ENCODE measurements at places on chromosomes 5 and 9. TPM values are rescaled to one million over a fixed set of nuclear protein-coding genes. Genes with fewer than 3 reads are reported as not detected.

IPO11 gene
- total RNA-seq = 22.9 TPM

- H3K4me3 ChIP-seq = no peak overlapping the region
- DNase-seq = no peak
- H3K27me3 ChIP-seq = no peaks in the 10 kb centered on the region
- no peaks in the 10 kb centered on the region for H3K36me3 ChIP-seq
- H3K27ac ChIP-seq = no peak overlapping the region
- H3K4me1 ChIP-seq = peaks cover 6% of the 10 kb centered on the region
These were observed 69.8 kb downstream of the ICE1 start for GRCh38 chr5:5492087-5492933.

DNA sequence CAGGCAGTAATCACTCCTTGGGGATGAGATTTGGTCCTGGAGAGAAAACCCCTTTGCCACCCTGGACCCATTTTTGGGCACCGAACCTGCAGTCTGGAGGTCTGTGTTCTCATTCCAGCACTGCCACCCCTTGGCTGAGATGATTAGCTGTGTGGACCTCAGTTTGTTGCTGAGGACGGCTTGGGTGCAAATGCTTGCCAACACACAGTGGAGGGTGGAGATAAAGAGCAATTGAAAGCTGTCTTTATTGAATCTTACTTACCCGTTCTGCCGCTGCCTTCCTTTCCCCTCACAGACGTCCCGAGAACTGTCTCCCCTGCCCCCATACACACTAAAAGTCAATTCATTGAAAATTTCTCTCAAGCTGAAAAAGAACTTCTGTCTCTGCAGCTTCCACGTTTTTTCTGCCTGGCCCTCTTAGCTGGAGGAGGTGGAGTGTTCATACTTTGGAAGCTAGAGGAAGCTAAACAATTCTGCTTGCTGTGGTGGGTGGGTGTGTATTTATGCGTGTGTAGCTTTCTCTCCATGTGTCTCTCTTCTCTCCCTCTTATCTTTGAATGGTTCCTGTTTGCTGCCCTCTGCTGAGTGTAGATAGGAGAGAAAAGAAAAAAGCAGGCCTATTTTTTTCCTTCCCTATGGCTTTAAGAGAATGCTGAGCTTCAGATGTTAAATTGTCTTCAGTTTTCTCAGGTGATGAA, 6.6 kb downstream of the GALNT10 start:
- no peak for DNase-seq
- H3K4me1 ChIP-seq = peaks cover 46% of the 10 kb centered on the region
- H3K36me3 ChIP-seq = no peaks in the 10 kb centered on the region
- H3K27me3 ChIP-seq = no peaks in the 10 kb centered on the region

BDP1 gene
- total RNA-seq = 17.0 TPM

GRCh38 chr9:16485160-16485559, 385.3 kb downstream of the BNC2 start:
- DNase-seq = no peak
- H3K27me3 ChIP-seq = no peaks in the 10 kb centered on the region
- H3K36me3 ChIP-seq = no peaks in the 10 kb centered on the region
- H3K27ac ChIP-seq = no peak overlapping the region

SH3RF2 gene
- 1.1 TPM for total RNA-seq

BHMT2 gene
- 31.2 TPM for total RNA-seq

GRCh38 chr5:108672639-108673038, 75.1 kb upstream of the FER start:
- H3K4me1 ChIP-seq = no peaks in the 10 kb centered on the region
- H3K36me3 ChIP-seq = no peaks in the 10 kb centered on the region
- H3K27ac ChIP-seq = no peak overlapping the region
- DNase-seq = no peak

DNA sequence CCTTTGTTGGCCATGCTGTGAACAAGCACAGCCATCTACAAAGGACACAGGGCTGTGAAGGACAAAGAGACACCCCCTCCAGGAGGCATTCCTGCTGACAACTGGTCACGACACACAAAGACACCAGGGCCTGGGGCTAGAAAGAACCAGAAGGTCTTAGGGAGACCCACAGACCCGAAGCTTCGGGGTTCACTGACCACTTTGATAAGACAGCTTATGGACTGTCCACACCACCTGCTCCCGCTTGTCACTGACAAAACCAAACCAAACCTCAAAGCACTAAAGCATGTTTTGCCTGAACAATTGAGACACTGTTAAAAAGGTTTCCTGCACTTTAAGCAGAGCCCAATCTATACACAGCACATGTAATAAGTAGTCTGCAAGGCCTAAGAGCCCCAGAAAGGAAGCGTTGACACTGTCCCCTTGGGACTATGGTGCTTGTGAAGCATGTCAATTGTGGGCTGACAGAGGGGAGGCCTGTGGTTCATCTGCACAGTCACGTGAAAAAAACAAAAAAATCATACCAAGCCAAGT, 185.0 kb downstream of the GAPVD1 start:
- H3K4me3 ChIP-seq = no peak overlapping the region
- H3K27me3 ChIP-seq = no peaks in the 10 kb centered on the region
- no peak for DNase-seq
- peaks cover 8% of the 10 kb centered on the region for H3K36me3 ChIP-seq
- H3K4me1 ChIP-seq = no peaks in the 10 kb centered on the region

DNA sequence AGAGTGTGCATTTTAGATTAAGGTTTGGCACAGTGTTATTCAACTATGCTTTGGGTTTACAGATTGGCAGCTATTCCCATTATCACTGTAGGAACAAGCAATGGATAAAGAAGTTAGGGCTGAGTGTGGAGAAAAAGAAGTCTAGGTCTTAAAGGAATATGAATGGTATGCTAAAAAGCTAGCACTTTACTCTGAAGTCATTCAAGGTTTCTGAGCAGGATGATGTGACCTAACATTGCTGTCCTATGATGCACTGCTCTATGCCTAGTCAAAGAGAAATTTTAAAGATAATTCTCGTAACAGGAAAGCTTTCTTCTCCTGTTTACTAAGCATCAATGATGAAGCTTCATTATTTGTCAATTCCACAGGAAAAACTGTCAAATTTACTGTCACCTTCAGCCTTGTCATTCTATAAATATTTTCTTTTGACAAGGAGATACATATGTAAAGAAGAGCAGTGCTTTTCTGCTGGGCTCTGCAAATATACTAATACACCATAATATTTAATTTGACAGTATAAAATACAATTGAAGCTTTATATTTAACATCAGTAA, 476.1 kb upstream of the PTPRD start:
- H3K36me3 ChIP-seq = no peaks in the 10 kb centered on the region
- no peak overlapping the region for H3K27ac ChIP-seq

- H3K27ac ChIP-seq = no peak overlapping the region
- H3K36me3 ChIP-seq = no peaks in the 10 kb centered on the region
- no peaks in the 10 kb centered on the region for H3K27me3 ChIP-seq
These were observed 643.7 kb downstream of the TLE1 start for GRCh38 chr9:81045658-81046057.

DNA sequence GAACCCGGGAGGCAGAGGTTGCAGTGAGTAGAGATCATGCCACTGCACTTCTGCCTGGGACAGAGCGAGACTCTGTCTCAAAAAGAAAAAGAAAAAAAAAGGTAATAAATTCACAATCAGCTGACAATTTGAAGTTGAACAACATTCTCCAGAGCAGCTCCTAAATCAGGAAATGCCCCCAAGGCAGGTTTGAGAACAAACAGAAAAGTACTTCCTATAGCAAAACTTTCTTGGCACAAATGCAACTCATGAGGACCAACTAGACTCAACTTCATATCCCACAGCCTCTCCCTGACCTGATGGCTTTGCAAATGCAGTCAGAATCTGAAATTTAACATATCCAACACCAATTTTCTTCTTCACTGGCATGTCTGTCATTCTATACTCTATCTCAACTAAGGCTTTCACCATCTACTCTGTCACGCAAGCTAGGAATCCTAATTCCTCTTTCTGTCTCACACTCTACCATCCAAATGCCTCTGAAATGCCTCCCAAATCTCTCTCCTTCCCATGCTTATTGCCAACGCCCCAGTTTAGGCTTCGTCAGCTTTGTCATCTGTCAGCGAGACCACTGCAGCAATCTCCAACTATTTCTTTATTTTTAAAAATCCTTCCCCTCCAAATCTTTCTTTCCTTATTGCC, 113.3 kb downstream of the MAPKAP1 start:
- no peak overlapping the region for H3K4me3 ChIP-seq
- H3K27ac ChIP-seq = no peak overlapping the region
- no peak for DNase-seq
- H3K36me3 ChIP-seq = no peaks in the 10 kb centered on the region

DNA sequence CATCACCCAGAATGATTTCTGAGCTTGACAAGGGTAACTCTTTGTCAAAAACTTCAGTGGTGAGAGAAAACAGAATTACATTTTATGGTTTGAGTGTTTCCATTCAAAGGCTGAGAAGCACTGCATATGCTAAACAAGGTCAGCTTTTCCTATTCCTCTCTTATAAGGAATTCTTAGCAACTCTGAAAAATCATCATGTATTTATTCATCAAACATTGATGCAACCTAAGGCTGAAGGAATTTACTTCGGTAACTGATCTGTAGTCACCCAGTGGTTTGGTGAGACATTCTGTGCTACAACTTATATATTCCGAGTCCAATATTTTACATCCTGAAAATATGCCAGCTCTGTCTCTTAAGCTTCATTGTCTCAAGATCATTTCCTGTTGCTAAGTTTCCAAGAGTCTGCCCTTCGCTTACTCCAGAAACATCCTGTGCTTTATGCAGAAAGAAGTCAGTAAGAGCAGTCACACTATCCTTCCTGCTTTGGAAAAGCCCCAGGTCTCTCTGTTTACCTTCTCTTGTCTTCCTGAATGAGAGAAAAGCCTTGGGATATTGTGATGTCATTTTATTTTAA, 176.6 kb upstream of the TBCA start:
- H3K4me1 ChIP-seq = no peaks in the 10 kb centered on the region
- no peak overlapping the region for H3K4me3 ChIP-seq
- no peak for DNase-seq
- peaks cover 6% of the 10 kb centered on the region for H3K27me3 ChIP-seq
- no peaks in the 10 kb centered on the region for H3K36me3 ChIP-seq

DNA sequence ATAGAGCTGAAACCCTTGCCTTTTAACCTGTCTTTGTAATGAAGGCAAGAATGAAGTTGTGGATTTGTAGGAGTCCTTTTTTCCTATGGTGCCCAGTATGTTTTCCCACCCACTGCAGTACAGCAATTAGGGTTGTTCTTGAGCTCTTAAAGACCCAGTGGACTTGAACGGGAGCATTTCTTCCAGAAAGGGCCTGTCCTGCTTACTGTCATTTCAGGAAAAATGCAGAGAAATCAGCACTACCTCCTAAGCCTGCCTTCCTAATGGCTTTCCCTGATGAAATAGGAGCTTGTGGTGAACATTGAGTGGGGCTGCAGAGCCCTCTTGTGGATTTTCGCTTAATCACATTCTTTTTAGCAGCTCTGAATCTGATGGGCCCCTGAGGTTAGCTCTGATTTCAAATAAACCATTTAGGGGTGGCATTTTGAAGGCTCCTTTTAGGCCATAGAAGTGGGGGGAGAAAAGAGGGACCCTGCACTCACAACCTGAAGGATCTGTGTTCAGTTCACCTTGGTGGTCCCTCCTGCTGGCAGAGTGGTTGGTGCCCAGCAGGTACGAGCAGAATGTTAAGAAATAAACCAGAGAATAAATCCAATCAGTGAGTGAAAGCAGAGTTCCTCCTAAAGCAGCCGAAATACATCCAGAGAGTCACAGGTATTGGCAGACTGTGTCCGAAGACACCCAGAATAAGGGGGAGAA, 188.0 kb upstream of the KLF9 start:
- peak; percentile 89 for DNase-seq
- no peaks in the 10 kb centered on the region for H3K27me3 ChIP-seq
- no peak overlapping the region for H3K4me3 ChIP-seq
- H3K27ac ChIP-seq = peak overlapping the region; percentile 66

GRCh38 chr9:135408476-135409254, 70.9 kb upstream of the PPP1R26 start:
- no peaks in the 10 kb centered on the region for H3K4me1 ChIP-seq
- no peak overlapping the region for H3K4me3 ChIP-seq
- H3K36me3 ChIP-seq = no peaks in the 10 kb centered on the region
- DNase-seq = no peak

DNA sequence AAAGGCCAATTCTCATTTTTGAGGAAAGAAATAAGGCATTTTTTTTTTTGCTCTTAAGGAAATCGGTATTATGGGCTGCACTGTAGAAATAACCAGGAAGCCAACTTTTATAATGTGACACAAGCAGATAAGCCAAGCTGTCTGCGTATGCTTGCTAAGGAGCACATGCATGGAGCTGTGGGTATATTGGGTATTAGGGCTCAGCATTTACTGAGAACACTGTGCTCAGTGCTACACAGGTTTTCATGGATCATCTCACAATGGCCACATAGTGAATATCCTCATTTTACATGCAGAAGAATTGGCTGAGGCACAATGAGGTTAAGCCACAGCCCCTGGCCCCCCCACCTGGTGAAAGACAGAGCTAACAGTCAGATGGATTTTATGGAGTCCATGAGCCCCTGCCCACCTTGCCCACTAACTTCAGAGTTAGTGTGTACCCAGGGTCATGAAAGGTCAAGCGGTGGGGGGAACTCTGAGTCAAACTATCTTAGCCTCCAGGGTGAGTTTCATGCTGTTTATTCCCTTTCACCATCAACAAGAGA, 204.8 kb downstream of the SPATA31A6 start:
- no peak overlapping the region for H3K4me3 ChIP-seq
- H3K27me3 ChIP-seq = no peaks in the 10 kb centered on the region
- H3K4me1 ChIP-seq = no peaks in the 10 kb centered on the region
- H3K36me3 ChIP-seq = no peaks in the 10 kb centered on the region

GRCh38 chr9:105637787-105638395, 24.4 kb upstream of the TAL2 start:
- no peak overlapping the region for H3K27ac ChIP-seq
- H3K27me3 ChIP-seq = no peaks in the 10 kb centered on the region
- no peaks in the 10 kb centered on the region for H3K4me1 ChIP-seq
- H3K4me3 ChIP-seq = no peak overlapping the region

RLN2 gene
- not detected for total RNA-seq

DNA sequence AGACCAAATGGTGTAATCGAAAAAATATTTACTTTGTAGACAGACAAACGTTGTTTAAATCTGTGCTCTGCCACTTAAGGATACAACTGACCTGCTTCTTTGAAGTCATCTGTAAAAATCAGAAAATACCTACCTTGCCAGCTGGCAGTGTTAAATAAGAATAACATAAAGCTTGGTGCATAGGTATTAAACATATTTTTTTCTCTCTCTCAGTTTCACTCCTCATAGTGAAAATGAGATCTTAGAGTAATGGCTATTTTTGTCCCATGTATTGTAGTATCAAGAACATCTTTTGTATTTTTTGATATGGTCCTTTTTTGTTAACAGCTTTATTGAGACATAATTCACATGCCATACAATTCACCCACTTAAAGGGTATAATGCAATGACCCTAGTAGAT, 17.9 kb upstream of the RANBP17 start:
- H3K4me1 ChIP-seq = no peaks in the 10 kb centered on the region
- no peak overlapping the region for H3K27ac ChIP-seq
- peaks cover 2% of the 10 kb centered on the region for H3K27me3 ChIP-seq
- H3K4me3 ChIP-seq = no peak overlapping the region

FBN2 gene
- 16.2 TPM for total RNA-seq

APBA1 gene
- 4.0 TPM for total RNA-seq

LCN9 gene
- not detected for total RNA-seq

CATSPER3 gene
- 0.36 TPM for total RNA-seq

NAA35 gene
- 29.1 TPM for total RNA-seq

LCP2 gene
- 12.7 TPM for total RNA-seq

Measured in adrenal gland (tissue), 19 donors.